Mammary epithelial cell (primary cell): ENCODE measurements at places on chromosomes 16 and 17. TPM values are rescaled to one million over a fixed set of nuclear protein-coding genes. Genes with fewer than 3 reads are reported as not detected.

KRTAP9-2 gene
- not detected in 2 replicates for total RNA-seq

OTOP2 gene
- total RNA-seq: not detected

SLC13A5 gene
- total RNA-seq: 0.69 TPM in 1 of 2 replicates, not detected in the other

KRT35 gene
- not detected for total RNA-seq

CCL8 gene
- total RNA-seq: not detected in 2 replicates

GGNBP2 gene
- 44.2 TPM for total RNA-seq

KRTAP4-3 gene
- not detected in 2 replicates for total RNA-seq

TBC1D3B gene
- total RNA-seq: 0.50 TPM

USB1 gene
- 51.0 and 61.1 TPM in 2 replicates for total RNA-seq

CCL16 gene
- not detected in 2 replicates for total RNA-seq

CX3CL1 gene
- total RNA-seq: 0.29 and 1.2 TPM in 2 replicates
